ENCODE measurements at places on chromosomes 4 and X.
A peak's percentile ranks its signal among the peaks of the same experiment; 100 is the strongest.

- DNase-seq = peak; percentile 14
These were observed 269.3 kb upstream of the AGTR2 start for GRCh38 chrX:115901241-115901640.

DNA sequence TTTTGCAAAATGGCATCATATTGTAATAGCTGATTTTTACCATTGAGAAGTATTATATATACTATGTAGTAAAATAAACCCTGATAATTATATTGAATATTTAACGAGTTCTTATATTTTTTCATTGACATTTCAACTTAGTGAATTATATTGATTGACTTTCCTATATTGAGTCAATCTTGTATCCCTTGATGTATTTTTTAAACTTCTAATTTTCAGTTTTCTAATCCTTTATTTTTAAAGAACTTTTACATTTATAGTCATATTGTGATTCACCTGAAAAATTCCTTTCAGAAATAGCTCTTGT is 54.4 kb downstream of the CXCL1 start:
- no peak for DNase-seq

GRCh38 chr4:27305246-27305645 is 444.6 kb downstream of the STIM2 start:
- DNase-seq = no peak

DNA sequence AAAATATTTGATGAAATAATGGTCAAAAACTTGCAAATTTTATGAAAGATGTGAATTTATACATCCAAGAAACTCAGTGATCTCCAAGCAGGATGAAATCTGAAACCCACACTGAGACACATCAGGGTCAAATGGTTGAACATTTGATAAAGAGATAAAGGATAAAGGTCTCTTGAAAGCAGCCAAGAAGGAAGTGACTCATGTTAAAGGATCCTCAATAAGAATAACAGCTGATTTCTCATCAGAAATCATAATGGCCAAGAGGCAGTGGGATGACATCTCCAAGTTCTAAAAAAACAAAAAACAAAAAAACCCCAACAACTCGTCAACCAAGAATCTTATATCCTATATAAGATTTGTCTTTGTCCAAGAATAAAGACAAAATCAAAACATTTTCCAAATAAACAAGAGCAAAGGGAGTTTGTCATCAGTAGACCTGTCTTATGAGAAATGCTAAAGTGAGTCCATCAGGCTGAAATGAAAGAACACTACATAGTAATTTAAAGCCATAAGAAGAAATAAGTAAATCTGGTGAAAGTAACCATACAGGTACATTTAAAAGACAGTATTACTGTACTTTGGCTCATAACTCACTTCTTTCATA is 121.7 kb downstream of the PDS5A start:
- DNase-seq = no peak

DNA sequence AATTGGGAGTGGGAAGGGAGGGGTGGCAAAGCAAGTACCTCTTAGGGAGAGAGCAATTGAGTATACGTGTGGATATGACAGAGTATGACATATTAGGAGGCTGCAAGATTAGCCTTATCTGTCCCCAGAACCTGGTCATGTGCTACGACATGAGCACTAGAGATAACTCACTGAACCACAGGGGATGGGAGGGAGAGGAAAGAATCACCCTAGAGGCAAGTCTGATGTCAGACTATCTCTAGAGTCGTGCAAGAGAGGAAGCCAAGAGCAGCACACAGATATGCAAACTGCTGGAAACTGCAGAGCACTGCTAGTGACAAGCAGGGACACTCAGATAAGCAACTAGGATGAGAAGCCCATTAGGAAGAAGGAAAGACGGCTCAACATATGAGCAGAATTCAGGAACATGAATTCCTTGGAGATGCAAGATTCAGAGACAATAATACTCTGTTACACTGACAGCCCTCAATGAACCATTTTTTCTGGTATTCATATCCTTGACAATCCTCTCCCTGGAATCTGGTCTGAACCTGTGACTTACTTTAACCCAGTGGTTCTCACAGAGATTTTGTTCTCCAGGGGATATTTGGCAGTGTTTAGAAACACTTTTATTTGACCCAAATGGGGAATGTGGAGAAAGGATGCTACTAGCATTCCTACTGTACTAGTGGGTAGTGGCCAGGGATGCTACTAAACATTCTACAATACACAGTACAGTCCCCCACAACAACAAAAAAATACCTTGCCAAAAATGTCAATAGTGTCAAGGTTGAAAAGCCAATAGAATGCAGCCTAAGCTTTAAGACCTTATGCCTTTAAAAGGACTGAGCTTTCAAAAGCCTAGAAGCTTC is 84.0 kb upstream of the BMP2K start:
- DNase-seq = no peak

DNA sequence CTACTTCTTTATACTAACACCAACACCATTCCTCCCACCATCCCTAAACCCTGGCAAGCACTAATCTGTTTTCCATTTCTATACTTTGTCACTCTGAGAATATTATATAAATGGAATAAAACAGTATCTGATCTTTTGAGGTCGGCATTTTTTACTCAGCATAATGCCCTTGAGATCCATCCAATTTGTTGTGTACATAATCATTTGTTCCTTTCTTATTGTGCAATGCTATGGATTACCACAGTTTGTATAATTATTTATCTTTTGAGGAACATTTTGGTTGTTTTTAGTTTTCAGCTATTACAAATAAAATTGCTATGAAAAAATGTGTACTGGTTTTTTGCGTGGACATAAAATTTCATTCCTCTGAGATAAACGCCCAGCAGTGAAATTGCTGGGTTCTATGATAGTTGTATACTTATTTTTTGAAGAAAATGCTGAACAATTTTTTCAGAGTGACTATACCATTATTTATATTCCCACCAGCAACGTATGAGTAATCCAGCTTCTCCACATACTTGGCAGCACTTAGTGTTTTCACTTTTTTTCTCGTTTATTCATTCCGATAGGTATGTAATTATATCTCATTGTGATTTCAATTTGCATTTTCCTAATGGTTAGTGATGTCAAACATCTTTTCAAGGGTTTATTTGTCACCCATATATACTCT is 154.3 kb upstream of the DCAF8L1 start:
- DNase-seq = no peak

DNA sequence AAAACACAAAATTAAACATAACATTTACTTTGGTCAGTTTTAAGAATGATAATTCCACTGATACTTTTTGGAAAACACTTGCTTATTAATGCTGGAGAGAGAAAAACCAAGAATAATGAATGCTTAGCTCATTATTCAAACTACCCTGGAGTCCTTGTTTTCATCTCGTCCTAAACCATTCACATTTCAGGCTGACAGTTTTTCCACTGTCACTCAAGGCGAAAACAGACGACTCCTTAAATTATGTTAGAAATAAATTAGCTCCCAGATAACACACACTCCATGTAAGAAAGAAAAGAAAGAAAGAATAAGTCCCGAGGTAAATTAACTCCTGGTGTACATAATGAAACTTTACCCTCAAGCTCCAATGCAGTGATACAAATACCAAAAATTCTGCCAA is 33.5 kb downstream of the TLR10 start:
- DNase-seq = no peak

DNA sequence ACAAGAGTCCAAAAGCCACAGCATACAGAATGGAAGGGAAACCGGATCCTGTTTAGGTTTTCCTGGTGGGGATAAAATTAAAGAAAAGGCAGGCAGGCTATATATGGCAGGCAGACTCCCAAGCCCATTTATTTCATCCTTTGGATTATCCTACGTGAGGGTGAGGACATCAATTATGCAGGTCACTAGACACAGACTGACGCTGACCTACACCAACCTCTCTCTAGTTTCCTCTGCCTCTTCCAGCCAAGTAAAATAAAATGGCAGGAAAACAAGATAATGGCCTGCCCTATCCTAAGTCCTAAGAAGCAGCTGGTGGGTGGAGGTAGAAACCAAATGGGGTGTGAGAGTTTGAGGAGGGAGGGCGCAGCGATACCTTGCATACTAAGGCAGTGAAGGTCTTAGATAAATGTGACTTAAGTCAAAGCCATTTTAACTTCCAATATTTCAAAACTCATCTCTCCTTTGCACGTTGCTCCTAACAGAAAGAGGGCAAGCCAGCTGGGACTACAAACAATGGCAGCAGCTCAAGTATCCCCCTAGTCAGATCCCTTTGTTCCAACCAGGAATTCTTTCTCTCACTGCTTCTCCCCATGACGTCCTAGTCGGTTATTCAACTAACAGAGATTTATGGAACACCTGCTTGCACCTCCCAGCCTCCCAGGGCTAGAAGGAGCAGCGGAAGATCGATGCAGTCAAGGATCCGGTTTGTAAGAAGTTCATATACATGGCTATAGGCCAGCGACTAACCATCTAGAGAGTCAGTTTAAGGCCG is 72.8 kb downstream of the IRF2 start:
- peak; percentile 84 for DNase-seq

DNA sequence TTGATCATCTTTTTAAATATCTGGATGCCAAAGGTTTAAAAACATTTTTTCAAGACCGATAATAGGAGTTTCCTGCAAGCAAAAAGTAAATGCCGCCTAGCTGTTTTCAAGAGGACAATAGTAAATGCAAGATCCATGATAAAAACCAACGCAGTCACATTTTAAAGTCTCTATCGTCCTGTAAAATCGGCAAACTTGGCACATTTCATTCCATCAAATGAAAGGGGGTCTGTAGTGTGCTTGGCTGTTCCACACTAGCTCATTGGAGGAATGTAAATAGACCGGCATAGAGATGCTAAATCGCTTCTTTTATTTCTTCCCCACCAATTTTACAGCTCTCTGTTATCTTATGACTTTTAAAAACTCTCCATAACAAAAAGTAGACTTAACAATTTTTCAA is 202.2 kb downstream of the NLGN4X start:
- peak; percentile 11 for DNase-seq

DNA sequence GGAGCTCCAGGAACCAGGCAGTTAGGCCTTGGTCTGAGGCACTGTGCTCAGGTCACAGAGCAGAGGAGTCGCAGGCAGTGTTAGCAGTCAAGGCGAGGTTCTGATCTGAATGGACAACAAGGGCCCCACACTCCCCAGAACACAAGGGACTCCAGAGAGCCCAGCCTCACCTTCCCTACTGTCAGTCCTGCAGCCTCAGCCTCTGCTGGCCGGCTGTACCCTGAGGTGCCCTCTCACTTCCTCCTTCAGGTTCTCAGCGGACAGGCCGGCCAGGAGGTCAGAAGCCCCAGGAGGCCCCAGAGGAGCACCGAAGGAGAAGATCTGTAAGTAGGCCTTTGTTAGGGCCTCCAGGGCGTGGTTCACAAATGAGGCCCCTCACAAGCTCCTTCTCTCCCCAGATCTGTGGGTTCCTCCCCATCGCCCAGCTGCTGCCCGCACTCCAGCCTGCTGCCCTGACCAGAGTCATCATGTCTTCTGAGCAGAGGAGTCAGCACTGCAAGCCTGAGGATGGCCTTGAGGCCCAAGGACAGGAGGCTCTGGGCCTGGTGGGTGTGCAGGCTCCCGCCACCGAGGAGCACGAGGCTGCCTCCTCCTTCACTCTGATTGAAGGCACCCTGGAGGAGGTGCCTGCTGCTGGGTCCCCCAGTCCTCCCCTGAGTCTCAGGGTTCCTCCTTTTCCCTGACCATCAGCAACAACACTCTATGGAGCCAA is 26.2 kb downstream of the MAGEA9 start:
- DNase-seq = no peak

- DNase-seq = no peak
These were observed 22.7 kb upstream of the GAB1 start for GRCh38 chr4:143313996-143314395.

DNA sequence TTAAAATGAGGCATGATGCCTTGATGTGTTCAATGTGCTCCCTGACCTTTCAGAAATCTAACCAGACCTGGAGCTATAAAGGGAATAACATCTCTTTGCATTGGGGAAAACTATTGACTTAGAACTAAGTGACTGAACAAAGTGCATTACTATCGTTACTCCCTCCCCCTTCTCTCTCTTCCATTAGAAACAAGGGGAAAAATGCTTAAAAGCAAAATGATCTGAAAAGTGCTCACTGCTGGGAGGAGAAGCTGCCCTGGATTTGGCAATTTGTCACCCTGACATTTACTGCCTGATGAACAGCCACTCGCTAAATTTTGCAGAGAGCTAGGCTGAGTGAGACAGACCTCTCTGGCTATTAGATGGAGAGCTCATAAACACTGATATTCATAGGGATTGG is 48.6 kb upstream of the PARM1 start:
- no peak for DNase-seq

DNA sequence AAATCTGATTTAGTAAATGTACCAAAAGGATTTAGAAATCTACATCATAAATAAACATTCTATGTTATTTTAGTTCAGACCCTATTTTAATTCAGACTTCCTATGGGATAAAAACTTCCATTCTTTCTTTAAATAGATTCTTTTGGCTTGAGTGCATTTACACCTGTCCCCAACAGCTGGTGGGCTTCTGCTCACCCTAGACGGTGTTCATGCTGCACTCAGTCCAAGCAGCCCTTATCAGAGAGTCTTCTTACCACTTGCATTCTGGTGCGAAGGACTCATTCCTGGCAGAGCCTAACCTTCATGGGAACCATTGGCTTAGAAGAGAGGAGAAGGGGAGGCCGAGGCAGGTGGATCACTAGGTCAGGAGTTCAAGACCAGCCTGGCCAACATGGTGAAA is 57.3 kb downstream of the NPNT start:
- DNase-seq = no peak

GRCh38 chr4:83772685-83773084 is 236.8 kb downstream of the GPAT3 start:
- no peak for DNase-seq

DNA sequence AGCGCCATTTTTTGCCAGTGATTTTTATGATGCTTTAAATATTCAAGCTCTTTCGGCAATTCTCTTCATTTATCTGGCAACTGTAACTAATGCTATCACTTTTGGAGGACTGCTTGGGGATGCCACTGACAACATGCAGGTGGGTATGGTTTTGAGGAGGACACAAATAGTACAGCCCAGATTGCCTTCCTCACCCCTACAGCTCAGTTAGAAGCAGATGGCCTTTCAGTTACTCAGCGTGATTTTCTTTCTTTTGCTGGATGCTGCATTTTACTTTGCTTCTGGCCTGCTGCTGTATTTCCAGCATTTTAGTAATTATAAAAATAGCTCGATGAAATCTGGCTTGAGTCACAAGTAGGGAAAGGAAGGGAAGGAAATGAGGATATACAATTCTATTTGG is 114.7 kb downstream of the SLC4A4 start:
- DNase-seq = no peak

- DNase-seq = no peak
These were observed 161.3 kb downstream of the ATP10D start for GRCh38 chr4:47646372-47646771.
